ENCODE measurements at places on chromosomes 3 and 15.

DNA sequence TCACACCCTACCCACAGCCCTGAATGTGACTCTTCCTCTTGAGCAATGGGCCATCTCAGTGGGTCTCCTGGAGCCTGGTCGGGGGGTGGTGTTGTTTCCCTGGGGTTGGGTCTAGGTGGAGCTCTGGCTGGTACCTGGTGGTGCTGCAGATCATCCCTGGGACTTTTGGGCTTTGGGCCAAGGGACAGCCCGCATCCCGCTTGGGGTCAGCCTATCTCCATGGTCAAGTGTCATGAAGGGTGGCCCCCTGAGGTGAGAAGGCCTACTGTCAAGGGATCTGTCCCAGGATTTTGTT is 202.0 kb downstream of the UBE3A start:
- no peak for DNase-seq

DNA sequence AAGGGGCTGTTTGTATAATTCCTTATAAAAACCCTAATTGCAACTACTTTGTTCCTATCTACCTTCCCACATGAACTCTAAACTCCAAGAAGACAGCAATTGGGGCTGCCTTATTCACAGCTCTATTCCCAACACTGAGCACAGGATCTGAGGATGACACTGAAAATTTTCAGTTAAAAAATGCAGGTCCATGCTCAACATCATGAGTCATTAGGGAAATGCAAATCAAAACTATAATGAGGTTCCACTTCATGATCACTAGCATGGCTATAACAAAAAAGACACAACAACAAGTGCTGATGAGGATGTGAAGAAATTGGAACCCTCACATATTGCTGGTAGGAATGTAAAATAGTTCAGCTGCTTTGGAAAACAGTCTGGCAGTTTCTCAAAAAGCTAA is 12.9 kb downstream of the SUMF1 start:
- no peak for DNase-seq

GRCh38 chr3:125442506-125442905 is 67.4 kb upstream of the ZNF148 start:
- no peak for DNase-seq

- no peak for DNase-seq
Observed at GRCh38 chr15:51227940-51228732, 110.3 kb downstream of the CYP19A1 start.

DNA sequence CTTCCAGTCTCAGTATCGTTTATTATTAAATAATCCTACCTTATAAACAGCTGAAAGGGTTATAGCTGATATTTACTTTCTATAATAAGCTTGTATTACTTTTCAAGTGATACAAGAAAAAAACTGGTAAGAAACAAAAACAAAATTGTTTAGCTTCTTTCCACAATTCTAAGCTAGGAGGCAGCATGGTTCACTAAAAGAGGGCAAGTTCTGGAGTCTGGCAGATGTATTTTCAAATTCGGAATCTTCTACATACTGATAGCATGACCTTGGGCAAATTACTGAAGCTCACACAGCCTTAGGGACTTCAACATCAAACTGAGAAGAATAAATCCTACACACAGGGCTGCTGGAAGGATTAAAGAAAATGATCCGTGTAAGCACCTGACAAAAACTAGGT is 15.4 kb downstream of the C15orf62 start:
- no peak for DNase-seq

DNA sequence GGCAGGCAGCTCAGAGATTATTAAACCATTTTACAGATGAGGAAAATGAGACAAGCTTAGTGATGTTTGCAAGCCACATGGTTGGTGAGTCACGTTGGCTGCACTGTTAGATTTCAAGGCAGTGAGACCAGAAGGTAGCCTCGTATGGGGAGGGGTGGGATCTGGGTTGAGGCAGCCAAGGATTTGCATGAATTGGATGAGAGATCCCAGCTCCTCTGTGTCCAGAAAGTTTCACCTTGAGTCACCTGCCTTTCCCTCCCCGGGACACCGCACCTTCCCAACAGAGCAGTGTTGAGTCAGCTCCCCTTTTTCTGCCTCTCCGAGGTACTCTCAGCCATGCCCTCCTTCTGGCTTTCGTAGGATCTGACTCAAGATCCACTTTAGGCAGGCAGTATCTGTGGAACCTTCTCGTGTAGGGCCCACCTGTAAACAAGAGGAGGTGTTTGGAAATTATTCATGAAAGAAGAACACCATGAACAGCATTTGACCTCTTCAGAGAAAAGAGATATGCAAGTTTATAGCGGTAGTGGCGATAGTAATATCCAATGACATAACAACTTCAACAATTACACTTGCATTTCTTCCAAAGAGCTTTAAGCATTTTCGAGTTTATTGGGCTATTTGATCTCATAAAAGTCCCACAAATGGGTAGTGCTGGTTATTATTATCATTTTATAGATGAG is 46.8 kb upstream of the VPS8 start:
- DNase-seq: no peak

DNA sequence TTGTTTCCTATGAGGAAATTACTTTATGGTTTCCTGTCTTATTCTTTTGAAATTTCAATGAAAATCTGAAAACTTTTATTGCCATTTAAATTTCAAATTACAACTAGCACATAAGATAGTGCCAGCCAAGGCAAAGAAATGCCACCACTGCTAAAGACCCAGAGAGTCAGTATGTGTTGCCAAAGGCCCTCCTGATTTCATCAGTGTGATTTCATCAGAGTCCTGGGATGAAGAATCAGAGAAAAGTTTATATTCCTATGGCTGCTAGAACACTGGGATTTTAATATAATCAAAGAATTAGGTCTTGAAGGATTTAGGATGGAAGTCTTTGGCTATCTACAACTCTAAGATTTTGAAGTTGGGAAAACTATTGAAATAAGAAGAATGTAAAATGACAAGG is 434.2 kb upstream of the CCDC54 start:
- no peak for DNase-seq

GRCh38 chr15:76823303-76823702 is 81.8 kb downstream of the SCAPER start:
- no peak for DNase-seq

GRCh38 chr15:72965671-72966070 is 86.6 kb upstream of the NEO1 start:
- no peak for DNase-seq

DNA sequence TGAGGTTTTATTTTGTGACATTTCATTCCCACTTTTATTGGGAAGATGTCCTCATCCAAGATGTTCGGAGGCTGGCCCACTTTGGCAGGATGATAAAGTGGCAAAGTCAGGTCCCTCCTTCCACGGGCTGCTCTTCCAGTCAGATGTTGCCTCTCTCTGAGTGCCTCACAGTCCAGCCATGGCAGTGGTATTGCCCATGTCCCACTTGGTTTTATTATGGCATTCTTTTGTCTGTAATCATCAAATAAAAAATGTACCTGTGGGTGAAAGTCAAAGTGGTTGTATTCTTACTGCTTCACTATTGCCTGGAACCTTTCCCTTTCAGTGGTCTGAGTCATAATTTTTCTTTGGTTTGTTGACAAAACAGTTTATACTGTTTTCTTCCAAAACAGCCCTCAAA is 20.2 kb downstream of the ARNT2 start:
- no peak for DNase-seq

DNA sequence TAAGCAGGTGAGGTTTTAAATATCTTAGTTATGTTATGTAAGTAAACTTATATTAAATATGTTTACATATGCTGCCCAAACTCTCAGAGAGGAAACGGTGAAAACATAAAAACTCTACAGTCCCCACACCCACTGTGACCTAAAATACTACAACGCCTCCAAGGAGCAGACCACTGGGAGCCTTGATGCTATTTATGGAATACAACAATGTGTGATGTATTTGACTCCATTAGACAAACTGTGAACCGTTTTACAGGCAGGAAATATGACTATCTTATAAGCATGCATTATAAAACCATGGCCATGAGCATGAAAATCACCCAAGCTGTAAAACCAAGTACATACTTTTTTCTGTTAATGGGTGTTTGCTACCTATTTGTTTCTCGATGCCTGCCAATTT is 379.5 kb upstream of the TBL1XR1 start:
- DNase-seq: no peak

DNA sequence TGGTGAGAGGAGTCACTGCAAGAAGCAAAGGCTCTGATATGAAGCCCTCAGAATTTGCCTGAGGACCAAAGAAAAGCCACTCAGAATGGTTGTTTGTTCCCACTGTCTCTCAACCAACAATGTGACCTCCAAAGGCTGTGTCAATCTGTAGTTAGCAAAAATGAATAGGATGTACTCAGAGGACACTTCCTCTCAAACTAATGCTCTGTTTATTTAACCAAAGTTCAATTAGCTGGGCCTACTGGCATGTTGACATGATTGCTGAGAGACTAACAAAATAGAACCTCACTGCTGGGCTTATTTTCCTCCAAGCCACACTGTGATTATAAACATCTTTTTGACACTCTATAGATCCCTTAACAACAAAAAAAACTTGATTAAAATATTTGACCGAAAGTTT is 522.5 kb downstream of the OCA2 start:
- no peak for DNase-seq
